Vagina (tissue), 2 donors: ENCODE measurements at places on chromosomes 7 and 10. TPM values are rescaled to one million over a fixed set of nuclear protein-coding genes. Genes with fewer than 3 reads are reported as not detected.

Gene CXCL12
- 112 TPM for total RNA-seq

Gene RARRES2
- 305 TPM for total RNA-seq

Gene MEST
- total RNA-seq, result 28.5 TPM

Gene SPDYE2
- not detected for total RNA-seq

Gene TAF6
- total RNA-seq, result 54.3 TPM

Gene PIK3CG
- total RNA-seq, result 4.4 TPM

Gene ZDHHC4
- 36.3 TPM for total RNA-seq

GRCh38 chr10:34206078-34206934, 608.8 kb downstream of the PARD3 start:
- H3K4me3 ChIP-seq, result no peak overlapping the region
- no peak overlapping the region for H3K27ac ChIP-seq
- no peaks in the 10 kb centered on the region for H3K36me3 ChIP-seq
- no peaks in the 10 kb centered on the region for H3K27me3 ChIP-seq

GRCh38 chr7:36598054-36598674, 126.1 kb downstream of the AOAH start:
- H3K36me3 ChIP-seq, result no peaks in the 10 kb centered on the region
- no peak overlapping the region for H3K4me3 ChIP-seq
- no peak overlapping the region for H3K27ac ChIP-seq
- no peaks in the 10 kb centered on the region for H3K27me3 ChIP-seq
- no peaks in the 10 kb centered on the region for H3K4me1 ChIP-seq
- no peak for DNase-seq

DNA sequence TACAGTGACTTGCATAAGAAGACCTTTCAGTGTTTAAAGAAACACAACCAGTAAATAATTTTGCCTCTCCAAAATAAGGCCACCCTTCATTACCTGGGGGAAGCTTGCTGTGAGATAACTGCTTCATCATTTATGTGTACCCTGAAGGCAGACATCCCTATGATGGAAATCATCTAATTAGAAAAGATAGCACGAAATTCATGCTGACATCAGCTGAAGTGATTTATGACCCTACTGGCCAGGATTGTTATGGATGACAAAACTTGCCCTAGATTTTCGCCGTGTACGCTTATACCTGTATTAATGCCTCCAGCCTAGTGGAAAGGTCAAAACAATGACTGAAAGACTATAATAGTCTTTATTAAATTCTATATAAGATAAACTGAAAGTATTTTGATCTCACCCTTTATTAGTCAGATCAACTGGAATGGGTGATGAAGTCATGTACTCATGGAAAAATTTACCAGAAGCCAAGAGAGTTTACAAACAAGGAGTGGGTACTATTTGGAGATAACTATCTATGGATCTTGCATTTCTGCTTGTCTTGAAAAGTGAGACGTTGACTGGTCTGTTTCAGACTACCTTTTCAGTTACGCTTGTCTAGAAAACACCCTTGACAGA, 114.2 kb downstream of the PPP1R3A start:
- H3K4me3 ChIP-seq, result no peak overlapping the region
- no peak overlapping the region for H3K27ac ChIP-seq
- H3K36me3 ChIP-seq, result no peaks in the 10 kb centered on the region
- H3K27me3 ChIP-seq, result no peaks in the 10 kb centered on the region

DNA sequence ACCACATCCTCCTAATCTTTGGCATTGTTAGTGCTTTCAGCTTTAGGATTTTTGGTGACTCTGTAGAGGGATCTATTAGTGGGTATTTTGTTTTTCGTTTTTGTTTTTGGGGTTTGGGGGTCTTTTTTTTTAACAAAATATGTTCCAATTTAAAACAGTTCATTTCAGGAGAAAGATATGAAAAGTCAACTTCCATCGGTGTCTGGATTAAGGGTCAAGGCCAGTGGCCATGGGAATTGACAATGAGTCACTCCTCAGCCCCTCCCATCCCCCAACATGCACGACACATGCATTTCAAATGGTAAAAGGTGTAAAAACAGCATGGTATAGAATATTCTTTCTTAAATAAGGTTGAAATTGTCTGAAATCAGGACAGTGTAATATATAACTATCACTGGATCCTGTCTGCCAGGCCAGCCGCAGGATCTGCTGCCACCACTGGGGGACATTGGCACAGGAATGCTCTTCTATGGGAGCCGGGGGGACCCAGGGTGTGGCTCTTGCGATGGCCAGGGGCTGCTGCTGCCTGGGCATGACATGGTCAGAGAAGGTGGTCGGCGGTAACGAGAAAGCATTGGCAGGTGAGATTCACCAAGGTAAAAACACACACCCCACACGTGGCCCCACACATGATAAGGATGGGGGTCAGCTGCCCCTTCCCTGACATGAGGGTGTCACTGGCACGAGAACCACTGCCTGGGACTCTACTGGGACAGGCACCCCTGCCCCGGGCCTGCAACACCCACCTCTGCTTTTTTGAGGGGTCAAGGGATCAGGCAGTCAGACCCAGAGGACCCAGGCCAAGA, 126.2 kb upstream of the KCTD7 start:
- DNase-seq, result no peak
- no peak overlapping the region for H3K4me3 ChIP-seq
- H3K4me1 ChIP-seq, result peaks cover 9% of the 10 kb centered on the region
- no peaks in the 10 kb centered on the region for H3K36me3 ChIP-seq
- H3K27ac ChIP-seq, result no peak overlapping the region

- H3K4me1 ChIP-seq, result no peaks in the 10 kb centered on the region
- no peak for DNase-seq
- H3K36me3 ChIP-seq, result no peaks in the 10 kb centered on the region
- H3K27ac ChIP-seq, result peak overlapping the region; percentile 30
- peak overlapping the region; percentile 51 for H3K4me3 ChIP-seq
Measured at GRCh38 chr7:50305583-50306493, 1.3 kb downstream of the IKZF1 start.

DNA sequence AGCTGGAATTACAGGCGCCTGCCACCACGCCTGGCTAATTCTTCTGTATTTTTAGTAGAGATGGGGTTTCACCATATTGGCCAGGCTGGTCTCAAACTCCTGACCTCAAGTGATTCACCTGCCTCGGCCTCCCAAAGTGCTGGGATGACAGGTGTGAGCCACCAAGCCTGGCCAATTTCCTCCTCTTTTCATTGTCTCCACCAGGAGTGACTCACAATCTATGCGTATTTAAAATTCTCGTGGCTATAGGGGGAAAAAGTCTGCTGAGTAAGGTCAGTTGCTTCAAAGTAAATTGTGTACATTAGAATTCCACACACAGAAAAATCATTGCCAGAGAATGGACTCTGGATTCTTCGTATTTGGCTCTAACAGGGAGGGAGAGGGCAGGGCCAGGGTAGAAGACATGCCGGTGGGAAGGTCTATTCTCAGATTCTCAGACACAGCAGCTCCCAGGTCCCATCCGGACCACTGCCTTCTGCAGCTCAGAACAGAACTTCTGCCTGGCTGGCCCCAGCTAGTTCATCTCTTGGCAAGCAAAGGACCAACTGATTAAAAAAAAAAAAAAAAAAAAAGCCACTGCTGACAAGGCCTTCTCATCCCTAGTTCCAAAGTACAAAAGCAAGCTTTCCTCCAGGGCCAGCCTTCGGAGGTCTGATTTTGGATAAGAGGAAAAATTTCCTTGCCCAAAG, 22.2 kb downstream of the PSPH start:
- no peak overlapping the region for H3K27ac ChIP-seq
- no peaks in the 10 kb centered on the region for H3K36me3 ChIP-seq
- no peak overlapping the region for H3K4me3 ChIP-seq
- no peaks in the 10 kb centered on the region for H3K4me1 ChIP-seq

DNA sequence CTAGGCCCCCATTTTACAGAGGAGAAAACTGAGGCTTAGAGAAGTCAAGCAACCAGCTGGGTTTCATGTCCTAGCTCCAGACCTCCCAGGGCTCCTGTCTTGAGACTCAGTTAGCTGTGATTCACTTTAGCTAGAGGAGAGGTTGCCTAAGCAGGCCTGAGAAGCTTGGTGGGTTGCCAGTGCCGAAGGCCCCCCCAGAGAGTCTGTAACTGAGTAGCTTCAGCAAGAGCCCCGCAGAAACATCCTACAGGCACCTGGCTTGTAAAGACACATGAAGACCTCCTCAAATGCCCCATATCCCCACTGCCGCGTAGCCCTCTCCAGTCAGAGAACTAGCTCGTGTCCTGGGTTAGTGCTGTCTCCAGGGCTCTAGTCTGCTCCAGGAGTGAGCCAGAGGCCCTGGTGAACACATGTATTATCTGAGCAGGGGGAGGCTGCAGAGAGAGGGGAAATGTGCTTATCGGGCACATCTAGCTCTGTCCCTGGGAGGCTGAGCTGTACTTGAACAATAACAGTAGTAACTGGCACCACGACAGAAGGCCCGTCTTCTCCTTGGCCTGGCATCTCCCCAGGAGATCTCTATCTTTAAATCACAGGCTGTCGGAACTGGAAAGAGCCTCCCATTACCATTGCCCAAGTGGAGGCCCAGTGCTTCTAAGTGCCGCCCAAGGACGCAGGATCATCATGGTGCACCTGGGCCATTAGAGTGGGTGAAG, 28.9 kb downstream of the UNC5B start:
- no peaks in the 10 kb centered on the region for H3K36me3 ChIP-seq
- H3K27ac ChIP-seq, result peak overlapping the region; percentile 38
- no peak for DNase-seq
- H3K4me3 ChIP-seq, result no peak overlapping the region
- peaks cover 99% of the 10 kb centered on the region for H3K4me1 ChIP-seq
- no peaks in the 10 kb centered on the region for H3K27me3 ChIP-seq

GRCh38 chr7:31096877-31097258, 44.8 kb downstream of the ADCYAP1R1 start:
- H3K27ac ChIP-seq, result no peak overlapping the region
- DNase-seq, result no peak
- H3K4me3 ChIP-seq, result no peak overlapping the region
- no peaks in the 10 kb centered on the region for H3K27me3 ChIP-seq

DNA sequence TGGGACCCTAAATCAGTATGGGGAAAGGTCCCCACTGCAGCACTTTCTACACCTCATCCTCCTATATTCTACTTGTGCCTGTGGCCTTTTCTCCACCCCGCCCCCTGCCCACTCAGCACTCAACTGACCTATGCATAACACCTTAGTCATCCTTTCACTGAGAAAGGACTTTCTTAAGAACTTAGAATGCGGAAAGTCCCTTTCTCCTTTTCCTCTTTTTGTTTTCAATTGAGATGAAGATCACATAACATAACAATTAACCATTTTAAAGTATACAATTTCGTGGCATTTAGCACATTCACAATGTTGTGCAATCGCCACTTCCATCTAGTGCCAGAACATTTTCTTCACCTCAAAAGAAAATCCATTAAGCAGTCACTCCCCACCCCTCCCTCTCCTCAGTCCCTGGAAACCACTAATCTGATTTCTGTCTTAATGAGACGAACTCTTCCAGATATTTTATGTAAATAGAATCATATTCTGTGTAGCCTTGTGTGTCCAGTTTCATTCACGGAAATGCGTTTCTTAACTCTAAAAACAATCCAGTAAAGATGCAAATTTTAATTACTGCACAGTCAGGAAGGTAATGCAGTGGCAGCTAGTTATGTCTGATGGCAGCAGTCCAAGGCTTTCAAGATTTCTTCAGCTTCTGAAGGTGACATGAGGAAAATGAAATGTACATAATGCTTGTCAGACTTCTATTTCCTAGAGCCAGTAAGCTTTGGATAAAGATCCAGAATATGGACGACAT, 41.7 kb downstream of the FAS start:
- no peak overlapping the region for H3K27ac ChIP-seq
- H3K36me3 ChIP-seq, result no peaks in the 10 kb centered on the region
- no peaks in the 10 kb centered on the region for H3K27me3 ChIP-seq
- H3K4me3 ChIP-seq, result no peak overlapping the region
- DNase-seq, result no peak

- DNase-seq, result no peak
- H3K27me3 ChIP-seq, result no peaks in the 10 kb centered on the region
- H3K4me1 ChIP-seq, result no peaks in the 10 kb centered on the region
- no peak overlapping the region for H3K27ac ChIP-seq
- H3K36me3 ChIP-seq, result no peaks in the 10 kb centered on the region
Measured at GRCh38 chr7:47423196-47423595, 158.7 kb downstream of the TNS3 start.

DNA sequence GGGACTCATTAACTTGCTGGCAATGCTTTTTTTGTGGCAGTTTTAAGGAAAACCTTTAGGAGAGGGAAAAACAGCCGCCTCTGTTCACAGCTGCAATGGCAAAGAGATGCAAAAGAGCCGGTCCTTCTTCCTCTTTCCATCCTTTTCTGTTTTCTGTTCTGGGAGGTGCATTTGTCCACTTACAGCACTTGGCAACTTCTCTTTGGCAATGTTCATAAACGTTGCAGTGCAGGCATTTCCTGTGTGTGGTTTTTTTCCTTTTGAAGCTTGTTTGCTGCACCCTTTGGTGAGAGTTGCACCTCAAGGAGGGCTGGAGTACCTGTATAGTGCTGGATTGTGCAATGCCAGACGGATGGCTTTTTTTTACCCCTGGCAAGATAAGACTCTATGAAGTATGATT, 53.9 kb upstream of the HABP2 start:
- no peak for DNase-seq
- peaks cover 23% of the 10 kb centered on the region for H3K4me1 ChIP-seq
- H3K27me3 ChIP-seq, result no peaks in the 10 kb centered on the region
- no peak overlapping the region for H3K4me3 ChIP-seq

DNA sequence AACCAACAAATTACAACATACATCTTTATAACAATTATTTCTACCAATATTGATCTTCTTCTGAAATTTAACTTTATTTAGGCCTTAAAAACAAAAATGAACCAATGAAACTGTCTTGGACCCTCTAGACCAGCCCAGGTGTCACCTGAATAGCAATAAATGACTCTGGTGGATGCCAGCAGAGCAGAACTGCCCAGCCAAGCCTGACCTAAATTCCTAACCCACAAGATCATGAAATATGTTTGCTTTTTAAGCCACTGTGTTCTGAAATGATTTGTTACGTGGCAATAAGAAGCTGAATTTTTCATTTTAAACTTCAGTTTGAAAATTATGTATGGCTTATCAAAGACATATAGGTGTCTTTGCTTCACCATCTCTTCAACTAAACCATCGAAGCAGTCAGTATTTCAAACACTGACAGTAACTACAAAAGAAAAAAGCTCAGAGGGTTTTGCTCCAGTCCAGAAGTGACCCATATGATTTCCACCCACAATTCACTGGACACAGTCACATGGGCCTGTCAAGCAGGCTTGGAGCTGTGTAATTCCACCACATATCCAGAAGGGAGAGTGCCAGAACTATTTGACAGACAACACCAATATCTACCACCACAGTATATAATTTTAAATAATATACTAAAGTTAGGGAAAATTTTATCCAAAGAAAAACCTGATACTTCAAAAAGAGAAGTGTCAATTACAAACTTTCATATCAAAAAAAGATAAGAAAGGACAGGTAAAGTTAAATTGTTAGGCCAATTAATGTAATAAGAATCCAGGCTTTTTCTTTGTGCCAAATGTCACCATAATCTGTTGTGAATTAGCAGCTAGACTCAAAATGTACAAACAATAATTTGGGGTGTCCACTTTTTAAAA, 94.5 kb downstream of the KMT2C start:
- no peaks in the 10 kb centered on the region for H3K27me3 ChIP-seq
- peaks cover 47% of the 10 kb centered on the region for H3K4me1 ChIP-seq
- no peak overlapping the region for H3K4me3 ChIP-seq
- DNase-seq, result no peak
- H3K27ac ChIP-seq, result no peak overlapping the region
- no peaks in the 10 kb centered on the region for H3K36me3 ChIP-seq

- no peaks in the 10 kb centered on the region for H3K36me3 ChIP-seq
- DNase-seq, result no peak
- peak overlapping the region; percentile 6 for H3K4me3 ChIP-seq
- H3K4me1 ChIP-seq, result peaks cover 51% of the 10 kb centered on the region
- H3K27me3 ChIP-seq, result peaks cover 14% of the 10 kb centered on the region
Measured at GRCh38 chr7:155803418-155804376, 8.6 kb downstream of the SHH start.
